ENCODE measurements at places on chromosomes 5 and 9. TPM values are rescaled to one million over a fixed set of nuclear protein-coding genes. Genes with fewer than 3 reads are reported as not detected.
A peak's percentile ranks its signal among the peaks of the same experiment; 100 is the strongest.

GRCh38 chr9:85158512-85158911 is 489.0 kb downstream of the NTRK2 start:
- no peak for DNase-seq

DNA sequence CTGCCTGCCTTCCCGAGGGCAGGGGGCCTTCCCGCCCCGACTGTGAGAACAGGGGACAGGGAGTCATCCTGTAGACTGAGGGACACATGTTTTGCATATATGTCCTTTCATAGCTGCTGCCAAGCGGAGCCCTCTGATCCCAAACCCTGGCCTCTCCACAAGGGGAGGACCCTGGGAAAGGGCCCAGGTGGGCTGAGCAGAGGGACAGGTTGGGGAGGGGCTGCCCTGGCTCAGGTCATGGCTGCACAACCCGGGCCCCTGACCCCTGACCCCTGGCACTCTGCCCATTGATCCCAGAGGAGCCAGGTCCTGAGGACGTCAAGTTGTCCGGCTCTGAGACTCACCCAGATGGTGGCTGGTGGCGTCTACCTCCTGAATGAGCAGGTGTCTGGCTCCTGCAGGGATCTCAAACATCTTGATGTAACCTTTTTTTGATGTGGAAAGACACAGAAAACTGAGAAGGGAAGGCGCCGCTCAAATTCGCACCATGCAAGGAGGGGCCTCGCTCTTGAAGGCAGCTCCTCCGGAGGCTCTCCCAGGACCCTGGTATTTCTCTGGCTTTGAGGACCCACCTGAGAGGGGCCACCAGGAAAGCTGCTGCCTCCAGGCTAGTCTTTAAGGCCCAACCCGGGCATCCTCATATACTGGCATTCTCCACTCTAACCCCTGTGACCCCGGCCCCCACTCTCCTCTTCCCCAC is 71.9 kb downstream of the ZNF354C start:
- no peak for DNase-seq

DNA sequence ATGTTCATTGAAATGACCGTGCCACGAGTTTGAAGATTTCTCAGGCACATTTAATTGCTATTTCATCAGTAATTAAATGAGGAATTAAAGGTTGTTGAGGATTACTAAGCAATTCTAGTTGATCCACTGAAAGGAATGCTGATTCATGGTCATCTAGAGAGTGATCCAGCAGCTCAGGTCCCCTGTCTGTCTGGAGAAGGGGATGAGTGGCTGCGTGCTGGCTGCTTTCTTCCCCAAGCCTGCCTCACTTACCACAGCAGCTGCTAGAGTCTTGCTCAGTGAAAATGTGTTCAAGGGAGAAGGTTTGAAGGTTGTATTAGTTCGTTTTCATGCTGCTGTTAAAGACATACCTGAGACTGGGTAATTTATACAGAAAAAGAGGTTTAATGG is 7.8 kb upstream of the TGFBI start:
- no peak for DNase-seq

GRCh38 chr9:127403507-127404192 is 6.7 kb downstream of the SLC2A8 start:
- no peak for DNase-seq

DNA sequence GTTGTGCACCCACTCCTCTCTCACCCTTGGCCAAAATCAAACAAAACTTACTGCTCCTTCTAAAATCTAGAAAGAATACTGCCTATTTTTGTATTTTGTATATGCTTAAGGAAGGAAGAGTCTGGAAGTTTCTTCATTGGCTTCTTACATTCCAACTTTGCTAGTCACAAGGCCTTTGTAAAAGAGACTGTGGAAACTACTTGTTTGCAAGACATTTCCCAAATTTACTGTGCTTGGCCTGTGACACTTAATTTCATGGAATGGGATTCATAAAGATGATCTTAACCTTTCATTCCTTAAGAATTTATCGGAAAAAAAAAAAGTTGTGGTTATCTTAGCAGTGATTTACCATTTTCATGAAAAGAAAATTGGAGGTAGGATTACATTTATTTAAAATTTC is 208.9 kb downstream of the VPS13A start:
- no peak for DNase-seq

DNA sequence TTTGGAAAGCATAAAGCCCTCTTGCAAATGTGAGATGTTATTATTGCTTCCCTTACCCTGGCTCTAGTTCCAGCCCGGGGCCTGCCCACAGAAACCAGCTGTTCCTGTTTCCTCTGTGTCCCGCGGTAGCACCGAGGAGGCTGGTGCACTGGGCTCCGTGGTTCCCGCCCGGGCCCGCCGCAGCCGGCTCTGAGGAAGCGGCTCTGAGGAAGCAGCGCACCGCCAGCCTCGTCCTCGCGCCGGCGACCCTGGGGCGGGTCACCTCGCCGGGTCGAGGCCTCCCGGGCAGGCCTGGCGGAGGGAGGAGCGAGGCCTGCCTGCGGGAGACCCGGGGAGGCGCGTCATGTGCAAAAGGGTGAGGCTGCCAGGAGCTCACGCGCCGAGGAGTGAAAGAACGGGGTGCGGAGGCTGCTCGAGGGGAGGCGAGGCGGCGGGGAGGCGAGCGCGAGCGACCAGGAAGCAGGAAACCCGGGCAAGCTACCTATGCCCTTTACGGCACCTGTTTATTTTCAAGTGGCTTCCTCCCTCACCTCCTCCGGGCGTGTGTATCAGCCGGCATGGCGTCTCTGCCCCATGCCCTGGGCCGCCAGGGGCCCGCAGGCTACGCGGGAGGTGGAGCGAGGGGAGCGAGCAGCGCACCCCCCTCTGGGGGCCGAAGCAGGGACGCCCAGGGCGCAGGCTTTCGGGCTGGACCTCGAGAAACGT is 61.3 kb upstream of the MEGF10 start:
- DNase-seq = peak; percentile 53

DNA sequence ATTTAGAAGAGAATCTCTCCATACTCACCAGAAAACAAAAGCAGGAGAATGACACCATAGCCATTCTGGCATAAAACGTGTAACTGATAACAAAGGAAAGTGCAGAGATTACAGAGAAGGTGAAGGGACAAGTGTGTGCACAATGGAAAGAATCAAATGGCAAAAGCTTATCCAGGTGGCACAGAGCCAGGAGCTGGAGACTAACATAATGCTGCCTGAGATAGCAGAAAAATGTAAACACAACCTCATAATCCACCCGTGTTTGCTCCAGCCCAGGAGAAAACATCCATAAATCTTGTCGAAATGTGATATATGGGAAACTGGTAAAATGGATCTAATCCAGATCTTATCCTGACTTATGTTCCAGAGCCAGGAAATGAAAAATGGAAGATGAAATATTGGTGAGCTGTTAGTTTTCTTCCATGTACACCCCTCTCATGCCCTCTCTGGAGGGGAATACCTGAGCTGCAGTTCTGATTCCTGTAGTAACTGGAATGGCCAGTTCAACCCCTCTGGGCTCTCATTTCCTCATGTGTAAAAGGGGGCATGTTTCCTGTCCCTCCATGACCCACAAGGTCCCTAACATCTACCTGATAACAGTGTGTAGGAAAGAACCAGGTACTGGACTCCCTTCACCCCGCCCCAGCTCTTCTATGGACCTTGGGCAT is 212.3 kb upstream of the DAPK1 start:
- DNase-seq = peak; percentile 60

- DNase-seq = peak; percentile 46
These were observed 92.0 kb downstream of the SV2C start for GRCh38 chr5:76175051-76175666.

DNA sequence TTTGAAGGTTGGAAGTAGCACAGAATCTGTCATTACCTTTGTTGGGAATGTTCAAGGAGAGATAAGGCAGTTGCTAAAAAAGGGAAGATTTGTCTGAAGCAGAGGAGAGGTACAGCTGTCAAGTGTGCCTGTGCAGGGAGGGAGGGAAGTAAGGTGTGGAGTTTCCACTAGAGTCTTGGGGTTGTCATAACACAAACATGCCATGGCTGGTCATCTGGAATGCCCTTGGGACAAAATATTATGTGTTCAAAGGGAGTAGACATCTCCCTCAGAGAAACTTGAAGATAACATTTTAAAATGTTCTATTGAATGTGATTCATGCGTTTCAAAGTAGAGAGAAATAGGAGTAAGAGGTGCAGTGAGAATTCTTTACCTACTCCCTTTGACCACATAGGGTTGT is 95.0 kb downstream of the MUSK start:
- DNase-seq = no peak

GRCh38 chr9:38689678-38690077 is 30.3 kb downstream of the FAM240B start:
- DNase-seq = peak; percentile 75

GRCh38 chr5:66494437-66494836 is 101.8 kb upstream of the MAST4 start:
- no peak for DNase-seq

DNA sequence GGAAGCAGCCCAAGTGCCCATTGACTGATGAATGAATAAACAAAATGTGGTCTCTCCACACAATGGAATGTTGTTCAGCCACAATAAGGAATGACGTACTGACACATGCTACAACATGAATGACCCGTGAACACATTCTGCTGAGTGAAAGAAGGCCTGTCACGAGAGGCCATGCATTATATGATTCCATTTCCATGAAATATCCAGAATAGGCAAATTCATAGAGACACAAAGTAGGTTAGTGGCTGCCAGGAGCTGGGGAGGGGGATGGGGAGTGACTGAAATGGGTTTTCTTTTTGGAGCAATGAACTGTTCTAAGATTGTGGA is 41.4 kb downstream of the BICD2 start:
- peak; percentile 63 for DNase-seq

- DNase-seq = no peak
These were observed 14.4 kb downstream of the CAMK4 start for GRCh38 chr5:111238431-111239225.

GRCh38 chr5:87327998-87328397 is 60.3 kb downstream of the RASA1 start:
- DNase-seq = no peak

DNA sequence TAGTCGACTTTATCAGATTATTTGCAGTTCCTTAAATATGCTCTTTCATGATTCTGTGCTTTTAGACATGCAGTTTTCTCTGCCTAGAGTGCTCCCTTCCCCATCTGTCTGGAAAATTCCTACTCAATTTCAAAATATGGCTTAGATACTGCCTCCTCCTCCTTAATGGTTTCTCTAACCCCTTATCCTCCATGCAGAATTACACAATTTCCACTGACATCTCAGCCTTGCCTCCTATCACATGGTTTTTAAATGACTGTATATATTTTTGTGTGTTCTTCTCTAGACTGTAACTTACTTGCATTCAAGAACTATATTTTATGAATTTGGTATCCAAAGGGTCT is 85.2 kb downstream of the SLC44A1 start:
- DNase-seq = no peak

DNA sequence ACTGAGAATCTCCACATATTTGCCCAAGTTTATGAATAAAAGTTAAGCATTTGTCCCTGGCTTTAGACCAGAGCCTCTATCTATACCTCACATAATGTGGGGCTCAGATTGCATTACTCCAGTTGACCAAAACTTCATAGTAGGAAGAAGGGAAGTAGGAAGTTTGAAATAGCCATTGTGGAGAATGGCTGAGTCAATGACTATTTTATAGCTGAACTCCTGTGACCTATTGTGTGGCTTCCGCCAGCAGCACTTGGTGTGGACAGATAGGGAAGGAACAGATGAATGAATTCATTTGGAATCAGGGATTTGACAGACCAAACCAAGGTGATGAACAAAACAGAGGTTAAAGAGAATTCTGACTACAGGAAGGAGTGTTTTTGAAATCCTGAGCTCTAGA is 92.9 kb upstream of the LPAR1 start:
- DNase-seq = no peak

GRCh38 chr5:142491270-142491669 is 166.4 kb upstream of the SPRY4 start:
- no peak for DNase-seq

DNA sequence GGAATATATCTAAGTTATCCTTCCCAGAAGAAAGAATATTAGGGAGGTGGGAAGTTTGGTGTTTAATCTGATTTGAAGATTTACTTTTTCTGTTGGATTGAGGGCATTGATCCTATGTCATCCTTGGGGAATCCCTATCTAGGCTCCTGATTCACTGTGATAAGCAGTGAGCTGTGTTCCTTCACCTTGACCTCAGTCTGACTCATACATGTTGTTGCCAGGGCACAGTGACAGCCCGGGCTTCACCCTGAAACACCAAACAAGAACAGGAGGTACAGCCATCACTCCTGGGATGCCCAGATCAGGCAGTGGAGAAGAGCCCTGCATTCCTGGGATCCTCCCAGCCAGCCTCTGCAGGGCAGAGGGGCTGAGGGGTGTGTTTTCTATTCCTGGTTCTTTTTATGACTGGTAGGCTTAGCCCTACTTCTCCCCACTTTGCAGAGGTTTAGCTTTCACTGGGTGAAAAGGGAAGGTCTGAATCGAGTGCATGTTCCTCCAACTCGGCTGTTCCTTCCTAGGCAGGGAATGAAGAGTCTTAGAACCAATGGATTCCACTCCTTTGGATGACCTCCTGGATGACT is 3.1 kb upstream of the FAM53C start:
- DNase-seq = no peak

GRCh38 chr9:76835571-76836283 is 70.2 kb downstream of the PRUNE2 start:
- peak; percentile 12 for DNase-seq

- no peak for DNase-seq
These were observed 132.5 kb downstream of the GABRB2 start for GRCh38 chr5:161414037-161414436.

DNA sequence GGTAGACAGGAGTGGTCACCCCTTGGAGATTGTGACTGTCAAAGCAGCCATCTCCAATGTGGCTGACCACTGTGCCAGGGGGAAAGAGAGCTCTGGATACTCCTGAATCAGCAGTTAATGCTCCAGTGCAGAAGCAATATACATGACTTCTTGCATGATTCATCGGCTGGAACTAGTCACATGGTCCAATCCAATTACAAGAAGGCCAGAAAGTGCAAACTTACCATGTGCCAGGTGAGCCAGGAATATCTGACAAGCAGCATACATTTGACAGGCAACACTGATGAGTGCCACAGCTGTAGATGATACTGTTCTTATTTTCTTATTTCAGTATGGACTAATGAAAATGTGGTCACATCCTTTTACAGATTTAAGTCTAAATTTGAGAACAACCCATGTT is 440.0 kb upstream of the MPDZ start:
- DNase-seq = no peak

GRCh38 chr9:11374926-11375325 is 762.1 kb upstream of the PTPRD start:
- no peak for DNase-seq

- DNase-seq = no peak
These were observed 166.1 kb downstream of the GNAQ start for GRCh38 chr9:77865385-77866047.

GRCh38 chr9:14056316-14056861 is 257.6 kb downstream of the NFIB start:
- DNase-seq = no peak

- DNase-seq = peak; percentile 19
These were observed 19.5 kb upstream of the SNAPC3 start for GRCh38 chr9:15403155-15403554.

GRCh38 chr9:34070606-34071324 is 22.1 kb upstream of the UBAP2 start:
- DNase-seq = peak; percentile 42

- peak; percentile 72 for DNase-seq
These were observed 125.8 kb upstream of the KLF4 start for GRCh38 chr9:107615321-107615720.

GRCh38 chr9:122812736-122813135 is 12.8 kb downstream of the OR1K1 start:
- no peak for DNase-seq

Gene MRPL50
- total RNA-seq = 23.0 TPM

Gene C8G
- total RNA-seq = not detected

Gene SPINK7
- not detected for total RNA-seq

Gene ADAMTS16
- 0.09 TPM for total RNA-seq

Gene COQ4
- total RNA-seq = 63.8 TPM

Gene DBH
- 0.06 TPM for total RNA-seq

Gene FOXD4L5
- total RNA-seq = not detected

Gene ADCY2
- 1.4 TPM for total RNA-seq

Gene SLC36A1
- total RNA-seq = 5.7 TPM
